ENCODE measurements at places on chromosomes 5 and 9.

DNA sequence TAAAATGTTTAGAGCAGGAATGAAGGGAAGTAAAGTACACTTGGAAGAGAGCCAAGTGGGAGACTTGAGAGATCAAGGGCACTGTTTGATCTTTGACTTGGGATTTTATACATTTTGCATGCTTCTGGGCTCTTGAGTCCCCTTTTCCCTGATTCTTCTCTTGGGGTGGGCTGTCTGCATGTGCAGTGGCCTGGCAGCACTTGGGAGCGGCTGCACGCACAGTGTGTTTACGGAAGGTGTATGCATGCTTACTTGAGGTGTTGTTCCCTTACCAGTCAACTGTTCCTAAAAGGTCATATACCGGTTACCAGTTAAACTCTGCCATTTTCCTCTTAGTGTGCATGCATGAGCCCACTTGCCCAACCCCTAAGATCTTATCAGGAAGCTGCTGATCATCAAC, 377.7 kb downstream of the CYLC2 start:
- DNase-seq: no peak

- no peak for DNase-seq
These were observed 93.0 kb downstream of the THBS4 start for GRCh38 chr5:80128141-80128540.

GRCh38 chr5:173884402-173885053, 3.6 kb upstream of the CPEB4 start:
- no peak for DNase-seq

GRCh38 chr5:157186309-157187045, 5.8 kb downstream of the ITK start:
- no peak for DNase-seq

DNA sequence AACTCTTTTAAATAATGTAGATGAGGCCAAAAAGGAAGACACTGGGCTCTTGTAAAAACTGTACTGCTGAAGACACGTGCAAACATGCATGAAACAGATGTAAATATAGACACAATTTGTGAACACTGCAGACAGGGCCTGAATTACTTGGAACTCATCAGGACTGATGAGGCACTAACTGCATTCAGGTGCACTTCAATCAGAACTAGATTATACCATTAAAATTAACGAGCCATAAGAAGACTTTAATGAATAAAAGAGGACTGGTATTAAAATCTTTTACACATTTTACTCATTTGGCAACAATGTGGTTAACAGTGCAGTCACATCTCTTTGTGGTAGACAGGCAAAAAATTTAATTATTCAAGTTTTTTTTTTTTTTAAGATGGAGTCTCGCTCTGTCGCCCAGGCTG, 13.4 kb upstream of the ZCCHC9 start:
- no peak for DNase-seq

DNA sequence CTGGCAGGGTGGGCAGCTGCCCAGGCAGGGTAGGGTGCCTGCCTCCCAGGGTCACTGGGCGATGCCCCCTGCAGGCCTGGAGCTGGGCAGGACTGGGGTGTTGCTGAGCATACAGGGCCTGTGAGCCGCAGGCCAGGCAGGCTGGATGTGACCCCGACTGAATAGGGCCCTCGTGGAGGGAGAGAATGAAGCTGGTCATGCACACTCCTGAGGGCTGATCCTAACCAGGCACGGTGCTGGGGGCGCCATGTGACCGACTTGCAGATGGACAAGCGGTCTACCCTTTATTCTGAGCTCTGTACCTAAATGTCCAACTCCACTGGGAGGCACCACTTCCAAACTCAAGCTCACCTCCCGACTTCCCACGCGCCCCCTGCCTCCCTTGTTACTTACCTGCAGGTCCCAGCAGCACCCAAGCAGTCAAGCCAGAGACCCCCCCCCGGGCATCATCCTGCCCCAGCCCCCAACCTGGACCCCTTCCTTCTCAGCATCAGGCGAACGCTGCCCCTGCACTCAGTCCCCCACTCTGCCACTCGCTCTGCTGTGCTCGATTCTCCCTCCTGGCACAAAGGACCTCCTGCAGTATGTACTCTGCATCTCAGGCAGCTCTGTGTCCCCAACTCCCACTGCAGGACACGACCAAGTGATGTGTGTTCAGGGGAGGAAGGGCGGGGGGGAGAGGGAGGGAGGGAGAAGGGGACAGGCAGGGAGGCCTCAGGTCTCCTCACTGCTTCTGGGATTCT, 76.8 kb upstream of the PHYKPL start:
- DNase-seq: no peak

DNA sequence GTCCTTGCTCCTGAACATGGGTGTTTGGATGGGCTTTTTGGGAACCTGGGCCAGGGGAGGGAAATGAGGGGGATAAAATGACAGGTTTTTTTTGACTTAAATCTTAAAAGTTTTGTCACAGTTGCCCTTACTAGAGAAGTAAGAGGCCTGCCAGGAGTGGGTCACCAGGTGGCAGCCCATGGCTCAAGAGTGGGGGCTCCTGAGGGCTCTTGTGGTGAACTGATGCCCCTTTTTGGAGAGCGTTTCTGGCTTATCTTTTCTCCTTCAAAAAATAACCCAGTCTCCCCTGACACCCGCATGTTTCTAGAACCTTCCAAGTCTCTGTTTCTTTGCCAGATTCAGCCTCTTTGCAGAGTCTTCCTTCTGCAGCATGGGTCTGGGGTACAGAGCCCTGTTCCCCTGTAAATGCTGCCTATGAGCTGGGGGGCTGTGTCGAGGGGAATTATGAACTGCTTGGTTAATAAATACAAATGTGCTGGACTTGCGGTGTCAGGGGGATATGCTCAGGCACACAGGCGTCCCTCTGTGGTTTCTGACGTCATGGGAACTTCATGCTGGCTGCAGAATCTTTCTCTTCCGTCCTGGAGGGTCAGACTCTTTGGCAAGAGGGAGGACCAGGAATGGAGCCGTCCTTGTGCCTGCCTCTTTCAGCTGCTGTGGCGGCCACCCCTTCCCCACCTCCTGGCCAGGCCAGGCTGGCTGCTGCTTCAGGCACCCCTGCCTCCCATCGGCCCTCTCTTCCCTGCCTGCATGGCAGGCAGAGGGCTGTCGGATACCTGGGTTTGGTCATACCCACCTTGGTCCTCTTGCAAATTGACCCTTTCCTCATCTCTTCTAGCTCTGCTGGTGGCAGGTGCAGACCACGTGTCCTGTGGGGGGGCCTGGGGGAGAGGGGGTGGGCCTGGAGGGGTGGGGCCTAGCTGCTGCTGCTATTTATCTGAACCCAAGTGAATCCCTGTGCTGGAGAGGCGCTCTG, 30.1 kb downstream of the PTPA start:
- DNase-seq: no peak

GRCh38 chr9:72412483-72413040, 47.6 kb upstream of the ZFAND5 start:
- no peak for DNase-seq

DNA sequence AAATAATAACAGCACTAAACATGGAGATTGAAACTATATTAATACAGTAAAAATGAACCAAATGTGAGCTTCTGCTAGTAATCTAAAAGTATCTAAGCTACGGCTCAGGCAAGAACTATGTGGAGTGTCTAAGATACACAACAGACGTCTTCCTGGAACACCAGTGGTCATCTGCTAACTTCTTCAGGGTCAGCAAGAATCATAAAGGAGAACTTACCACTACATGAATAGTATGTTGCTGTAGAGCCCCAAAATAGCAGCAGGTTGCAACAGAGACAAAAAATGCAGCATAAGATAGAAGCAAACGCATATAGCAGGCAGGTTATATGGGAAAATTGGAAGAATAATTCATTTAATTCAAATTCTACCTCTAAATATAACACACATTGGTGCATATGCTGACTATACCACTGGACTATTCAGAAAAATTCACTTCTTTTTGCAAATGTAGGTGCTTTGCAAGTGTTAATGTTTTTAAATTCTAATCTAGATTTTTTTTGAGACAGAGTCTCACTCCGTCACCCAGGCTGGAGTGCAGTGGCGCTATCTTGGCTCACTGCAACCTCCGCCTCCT, 27.1 kb downstream of the DCTN4 start:
- DNase-seq: no peak

DNA sequence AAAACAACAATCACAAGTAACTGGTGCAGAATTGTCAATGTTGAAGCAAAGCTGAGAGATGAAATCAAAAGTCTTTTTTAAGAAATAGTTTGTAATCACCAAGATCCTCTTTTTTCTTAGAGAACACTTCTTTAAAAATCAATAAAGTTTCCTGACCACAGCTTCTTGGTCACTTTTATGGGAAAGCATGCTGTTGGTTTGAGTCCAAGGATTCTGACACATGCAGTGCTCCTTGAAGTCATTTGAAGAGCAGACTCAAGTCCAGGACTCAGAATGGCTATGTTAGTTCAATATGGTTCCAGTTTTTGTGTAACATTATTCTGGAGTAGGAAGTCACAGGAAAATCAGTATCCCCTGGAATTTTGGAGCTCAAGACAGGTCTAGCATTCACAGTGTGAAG, 480.6 kb downstream of the NR2F1-AS1 start:
- DNase-seq: no peak

- DNase-seq: no peak
These were observed 5.7 kb upstream of the STING1 start for GRCh38 chr5:139488260-139488659.

GRCh38 chr9:127801955-127802575, 617 bp upstream of the FPGS start:
- no peak for DNase-seq

DNA sequence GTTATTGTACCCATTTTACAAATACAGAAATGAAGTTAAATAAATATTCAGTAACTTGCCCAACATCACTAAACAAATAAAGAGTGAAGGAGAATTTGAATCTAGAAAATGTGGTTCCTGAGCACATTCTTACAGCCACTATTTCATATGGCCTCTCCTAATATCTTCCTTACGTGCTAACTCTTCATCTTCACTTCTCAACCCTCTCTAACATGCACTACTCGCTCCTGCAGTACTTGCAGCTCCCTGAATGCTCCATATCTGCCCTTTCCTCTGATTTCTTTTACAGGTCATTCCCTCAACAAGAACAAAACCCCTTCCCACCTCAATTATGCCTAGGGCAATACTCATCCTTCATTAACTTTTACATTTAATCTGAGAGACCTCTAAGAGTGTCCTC, 711.5 kb downstream of the CETN3 start:
- no peak for DNase-seq

DNA sequence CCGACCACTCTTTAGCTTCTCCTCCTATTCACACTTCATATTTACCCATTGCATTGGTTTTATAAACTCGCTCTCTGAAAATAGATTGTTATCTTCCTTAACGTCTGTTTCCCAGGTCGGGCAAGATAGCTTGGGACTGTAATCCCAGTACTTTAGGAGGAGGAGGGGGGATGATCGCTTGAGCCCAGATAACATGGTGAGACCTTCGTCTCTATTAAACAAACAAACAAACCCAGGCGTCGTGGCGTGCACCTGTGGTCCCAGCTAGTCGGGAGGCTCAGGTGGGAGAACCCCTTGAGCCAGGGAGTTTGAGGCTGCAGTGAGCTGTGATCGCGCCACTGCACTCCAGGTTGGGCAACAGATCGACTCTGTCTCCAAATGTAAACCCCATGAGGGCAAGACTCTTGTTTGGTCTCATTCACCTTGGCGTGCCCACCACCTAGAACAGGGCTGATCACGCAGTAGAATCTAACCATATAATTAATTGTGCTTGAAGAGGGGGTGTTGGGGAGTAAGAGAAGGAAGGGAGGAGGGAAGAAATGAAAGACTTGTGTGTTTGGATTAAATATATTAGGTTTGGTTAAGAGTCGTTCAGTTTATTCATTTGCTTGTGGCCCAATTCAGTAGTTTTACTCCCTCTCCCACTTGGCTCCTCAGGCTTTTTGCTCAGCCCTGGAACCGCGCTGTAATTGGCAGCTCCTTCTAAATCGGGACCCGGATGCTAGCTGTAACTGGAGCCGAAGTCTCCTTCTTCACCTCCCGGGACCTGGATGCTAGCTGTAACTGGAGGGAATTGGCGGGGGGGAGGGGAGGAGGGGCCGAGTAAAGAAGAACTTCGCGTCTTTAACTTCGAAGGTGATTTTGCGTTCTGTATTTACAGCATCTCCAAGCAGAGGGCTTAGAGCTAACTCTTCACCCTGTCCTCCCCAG, 24.9 kb downstream of the CDKN2A start:
- DNase-seq: no peak

- DNase-seq: no peak
These were observed 417.9 kb downstream of the NFIB start for GRCh38 chr9:13896047-13896446.

GRCh38 chr5:150461231-150461630, 11.7 kb upstream of the RPS14 start:
- DNase-seq: no peak

DNA sequence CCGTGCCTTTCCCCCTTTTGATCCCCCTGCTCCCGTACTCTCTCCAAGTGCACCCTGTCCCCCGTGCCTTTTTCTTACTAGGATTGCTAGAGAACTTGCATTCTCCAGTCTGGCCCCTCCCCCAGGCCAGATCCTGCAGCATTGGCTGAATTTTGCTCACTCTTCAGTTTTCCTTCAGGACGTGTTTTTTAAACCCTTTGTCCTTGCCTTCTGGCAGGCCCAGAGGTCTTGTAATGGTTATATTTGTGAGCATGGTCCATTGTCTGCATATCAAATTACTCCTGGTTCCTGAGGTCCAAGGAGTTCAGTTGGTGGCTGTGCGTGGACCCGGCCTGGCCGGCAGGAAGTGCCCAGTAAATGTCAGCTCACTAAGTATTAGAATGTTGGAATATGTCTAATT, 606 bp downstream of the TBC1D13 start:
- DNase-seq: no peak

GRCh38 chr5:74974451-74975091, 77.8 kb downstream of the GCNT4 start:
- no peak for DNase-seq

DNA sequence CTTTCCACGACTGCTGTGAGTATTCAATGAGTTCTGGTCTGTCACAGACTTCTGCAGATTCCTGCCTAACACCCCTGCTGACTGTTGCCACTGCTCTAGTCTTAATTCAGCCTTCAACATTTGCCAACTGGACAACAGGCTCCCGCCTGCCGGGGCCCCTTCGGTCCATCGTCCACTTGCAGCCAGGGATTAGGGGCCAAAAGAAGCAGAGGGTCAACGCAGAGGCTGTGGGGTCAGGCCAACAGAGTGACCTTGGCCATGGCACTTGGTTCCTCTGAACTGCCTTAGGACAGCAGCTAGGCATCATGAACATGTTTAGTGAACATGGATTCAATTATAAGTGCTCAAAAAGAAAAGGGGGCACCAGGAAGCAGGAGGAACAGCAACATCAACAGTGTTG, 28.7 kb downstream of the MORN5 start:
- DNase-seq: no peak

GRCh38 chr9:123440256-123440655, 84.3 kb downstream of the CRB2 start:
- DNase-seq: no peak

DNA sequence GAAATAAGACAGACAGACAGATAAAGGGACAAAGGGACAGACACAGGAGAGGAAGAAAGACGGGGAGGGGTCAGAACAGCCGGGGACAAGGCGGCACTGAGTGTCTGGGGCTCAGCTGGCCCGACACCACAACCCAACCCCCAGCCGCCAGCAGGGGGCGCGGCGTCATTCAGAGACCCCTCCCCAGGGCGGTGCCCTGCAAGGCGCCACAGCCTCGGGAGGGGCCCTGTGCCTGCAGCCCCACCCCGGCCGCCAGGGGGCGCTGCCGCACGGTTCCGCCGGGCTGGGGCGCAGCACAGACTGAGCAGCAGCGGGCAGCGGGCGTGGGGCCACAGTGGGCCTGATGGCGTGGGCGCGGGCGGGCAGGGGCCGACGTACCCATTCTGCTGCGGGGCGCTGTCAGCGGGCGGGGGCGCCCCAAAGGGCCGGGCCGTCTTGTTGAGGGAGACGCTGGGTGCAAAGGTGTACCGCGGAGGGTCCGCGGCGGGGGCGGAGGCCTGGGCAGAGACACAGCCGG, 5.9 kb downstream of the PDLIM7 start:
- no peak for DNase-seq

All from bone marrow (tissue), 2 donors.